ENCODE measurements at places on chromosomes 12 and 14. TPM values are rescaled to one million over a fixed set of nuclear protein-coding genes. Genes with fewer than 3 reads are reported as not detected.

Gene ALDH1L2
- total RNA-seq, result 34.2 TPM

Gene RITA1
- total RNA-seq, result 17.6 TPM

Gene HOXC9
- total RNA-seq, result not detected

Gene DBX2
- total RNA-seq, result not detected

DNA sequence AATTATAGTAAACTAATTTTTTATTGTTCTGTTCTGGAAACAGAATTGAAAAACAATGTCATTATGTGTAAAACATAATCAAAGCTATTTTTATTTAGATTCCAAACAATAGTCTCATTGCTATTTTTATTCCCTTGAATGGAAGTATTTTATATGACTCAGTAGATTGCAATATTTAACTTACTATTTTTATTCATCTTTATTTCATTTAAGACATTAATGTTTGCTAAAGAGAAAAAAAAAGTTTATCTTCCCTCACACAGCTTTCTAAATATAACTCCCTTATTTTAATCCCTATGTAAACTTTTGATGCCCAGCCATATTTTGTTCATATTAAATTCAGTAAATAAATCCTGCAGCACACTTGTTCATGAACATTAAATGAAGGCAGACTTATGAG, 622.4 kb downstream of the SLC6A15 start:
- DNase-seq, result no peak

- no peak for DNase-seq
Observed at GRCh38 chr12:272942-273341, 10.3 kb upstream of the SLC6A13 start.

GRCh38 chr12:43951286-43951685, 115.4 kb downstream of the TMEM117 start:
- DNase-seq, result no peak

DNA sequence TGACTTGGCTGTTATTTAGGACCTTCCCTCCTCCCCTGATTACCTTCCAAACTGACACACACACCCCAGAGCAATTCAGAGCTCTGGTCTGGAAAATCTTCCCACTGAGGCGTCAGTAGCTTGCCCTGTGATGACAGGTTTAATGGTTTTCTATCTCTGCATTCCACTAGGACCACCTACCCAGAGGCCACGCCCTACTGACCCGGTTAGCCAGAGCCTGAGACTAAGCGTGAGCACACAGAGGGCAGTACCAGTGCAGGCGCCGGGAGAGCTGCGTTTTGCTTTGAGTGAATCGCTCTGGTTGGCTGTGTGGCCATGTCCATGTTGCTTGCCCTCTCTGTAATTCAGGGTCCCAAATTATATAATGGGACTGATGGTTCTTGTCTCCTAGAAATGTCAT, 36.2 kb upstream of the ATP2A2 start:
- no peak for DNase-seq

Data from bronchial epithelial cell (primary cell).